ENCODE measurements at places on chromosomes 16 and 17.
A peak's percentile ranks its signal among the peaks of the same experiment; 100 is the strongest.

- DNase-seq = no peak
Measured at GRCh38 chr17:39223907-39224777, 1.6 kb downstream of the STAC2 start.

- no peak for DNase-seq
Measured at GRCh38 chr16:24188751-24189318, 67.3 kb upstream of the CACNG3 start.

DNA sequence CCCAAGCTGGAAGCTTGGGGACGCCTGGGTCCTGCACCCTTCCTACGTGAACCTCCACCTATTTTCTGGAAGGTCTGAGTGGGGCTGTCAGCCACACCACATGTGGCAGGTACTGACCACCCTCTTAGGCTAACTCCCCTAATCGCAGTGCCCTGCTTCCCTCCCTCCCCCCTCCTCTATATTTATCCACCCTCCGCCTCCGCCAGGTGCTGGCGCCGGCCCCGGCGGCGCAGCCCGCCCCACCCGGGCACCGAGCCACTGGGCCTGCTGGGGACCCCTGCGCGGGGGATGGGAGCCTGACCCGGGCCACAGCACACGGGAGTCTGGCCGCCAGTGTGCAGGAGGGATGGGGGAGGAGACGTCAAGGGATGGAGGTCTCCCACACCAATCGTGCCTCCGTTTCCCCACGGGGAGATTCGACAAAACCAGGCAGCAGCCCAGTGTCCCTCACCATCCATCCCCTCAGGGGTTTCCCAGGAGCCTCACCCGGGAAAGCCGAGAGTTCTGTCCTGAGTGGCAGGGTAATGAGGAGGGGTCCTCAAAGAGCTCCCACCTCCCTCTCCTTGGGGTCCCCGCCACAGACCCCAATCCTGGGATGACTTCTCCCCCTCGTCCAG, 1.3 kb downstream of the PLEKHH3 start:
- DNase-seq = no peak

- no peak for DNase-seq
Measured at GRCh38 chr16:83955218-83956130, 2.4 kb downstream of the OSGIN1 start.

DNA sequence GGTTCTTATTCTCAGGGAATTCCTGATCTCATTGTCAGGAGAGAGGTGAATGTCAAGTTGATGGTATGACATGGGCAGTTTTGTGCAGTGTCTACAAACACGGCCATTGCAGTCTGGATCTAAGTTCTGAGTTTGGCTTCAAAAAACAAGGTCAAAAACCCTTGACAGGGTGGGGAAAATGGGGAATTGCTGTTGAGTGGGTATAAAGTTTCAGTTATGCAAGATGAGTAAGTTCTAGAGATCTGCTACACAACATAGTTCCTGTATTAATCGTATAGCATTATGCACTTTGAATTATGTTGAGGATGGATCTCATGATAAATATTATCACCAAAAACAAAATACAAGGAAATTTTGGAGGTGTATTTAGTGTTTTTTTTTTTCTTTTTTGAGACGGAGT, 36.6 kb upstream of the CARMIL2 start:
- no peak for DNase-seq

DNA sequence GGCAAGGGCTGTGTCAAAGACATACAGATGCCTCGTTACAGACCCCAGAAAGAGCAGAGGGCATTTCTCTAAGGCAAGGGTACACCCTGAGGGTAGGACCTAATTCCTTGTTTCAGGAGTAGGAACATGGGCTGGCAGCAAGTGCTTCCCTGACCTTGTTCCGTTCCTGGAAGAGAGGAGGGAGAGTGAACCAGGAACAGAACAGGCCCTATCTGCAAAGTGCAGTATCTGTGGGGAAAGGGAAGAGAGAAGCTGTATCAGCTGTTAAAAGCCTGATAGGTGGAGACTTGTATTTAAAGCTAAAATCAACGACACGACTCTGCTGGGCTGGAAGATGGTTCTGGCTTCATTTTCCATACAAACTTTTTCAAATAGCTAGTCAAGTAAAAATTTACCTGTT, 26.1 kb upstream of the FASN start:
- no peak for DNase-seq

- no peak for DNase-seq
Measured at GRCh38 chr16:67259705-67260104, 10.9 kb downstream of the SLC9A5 start.

- DNase-seq = no peak
Measured at GRCh38 chr16:4700997-4701743, 7.8 kb downstream of the NUDT16L1 start.

DNA sequence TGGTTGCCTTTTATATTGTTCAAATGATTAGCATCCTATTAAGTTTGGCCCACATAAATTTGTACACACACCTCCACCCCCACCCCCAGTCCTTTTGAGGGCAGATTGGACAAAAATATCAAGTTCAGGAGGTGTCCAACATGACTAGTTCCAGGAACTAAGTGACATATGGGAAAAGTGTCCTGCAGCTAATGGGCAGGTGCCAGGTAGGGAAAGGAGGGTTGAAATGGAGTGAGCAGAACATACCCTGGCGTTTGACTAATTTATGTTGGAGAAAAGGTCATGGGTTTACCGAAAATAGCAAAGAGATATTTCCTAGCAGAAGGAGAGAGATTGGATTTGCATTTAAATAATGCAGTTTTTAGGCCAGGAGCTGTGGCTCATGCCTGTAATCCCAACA, 4.9 kb downstream of the KCTD2 start:
- DNase-seq = no peak

GRCh38 chr17:17370711-17371110, 67.5 kb downstream of the NT5M start:
- no peak for DNase-seq

- DNase-seq = no peak
Measured at GRCh38 chr17:7235693-7236665, 1.7 kb upstream of the DVL2 start.

GRCh38 chr16:283033-283805, at the start of gene PDIA2:
Gene PDIA2 (plus strand): TSS chr16:283164. CDS start chr16:283170, 6 bp downstream.
- no peak for DNase-seq

DNA sequence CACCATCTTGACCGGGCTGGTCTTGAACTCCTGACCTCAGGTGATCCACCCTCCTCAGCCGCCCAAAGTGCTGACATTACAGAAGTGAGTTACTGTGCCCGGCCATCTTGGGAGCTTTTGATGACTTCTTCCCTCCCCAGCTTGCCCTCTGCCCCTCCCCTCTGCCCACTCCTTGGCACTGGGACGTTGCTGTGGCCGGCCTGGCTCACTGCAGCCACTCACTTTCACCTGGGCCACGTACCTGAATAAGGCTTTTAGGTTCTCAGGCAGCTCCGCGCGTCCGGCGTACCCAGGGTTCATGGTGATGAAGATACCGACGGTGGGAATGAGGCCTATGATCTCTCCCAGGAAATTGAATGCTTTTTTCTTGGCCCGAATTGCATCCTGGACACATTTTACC, 81.6 kb downstream of the DNAH17 start:
- no peak for DNase-seq

DNA sequence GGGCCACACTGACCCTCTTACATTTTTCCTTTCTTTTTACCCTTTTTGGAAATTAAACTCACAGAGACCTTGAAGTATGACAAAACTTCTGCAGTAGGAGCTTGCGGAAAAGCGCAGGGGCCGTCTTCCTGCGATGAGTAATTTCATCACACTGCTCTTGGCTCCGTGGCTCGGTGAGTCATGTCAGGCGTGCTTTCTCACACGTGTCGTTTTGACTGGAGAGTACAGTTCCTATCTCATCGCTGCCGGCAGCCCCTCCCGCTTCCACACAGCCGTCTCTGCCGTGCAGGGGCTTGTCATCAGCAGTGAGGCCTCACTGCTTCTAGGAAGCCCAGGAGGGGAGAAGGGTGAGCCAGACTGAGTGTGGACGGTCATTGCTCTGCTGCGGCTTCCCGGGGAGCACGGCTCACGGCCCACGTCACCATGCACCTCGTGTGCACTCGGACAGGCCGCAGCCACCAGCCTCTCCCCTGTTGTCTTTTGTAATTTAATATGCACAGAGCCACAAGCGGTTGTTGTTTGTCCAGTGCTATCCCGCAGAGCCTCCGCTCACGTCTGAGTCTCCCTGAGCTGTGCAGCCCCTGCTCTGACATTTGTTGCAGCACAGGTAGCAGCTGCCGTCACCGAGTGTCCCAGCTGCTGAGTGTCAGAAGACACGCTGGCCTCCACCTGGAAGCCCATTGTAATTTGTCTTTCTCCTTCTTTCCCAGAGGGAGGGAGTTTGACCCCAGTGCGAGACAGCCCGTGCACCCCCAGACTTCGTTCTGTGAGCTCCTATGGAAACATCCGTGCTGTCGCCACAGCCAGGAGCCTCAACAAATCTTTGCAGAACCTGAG, 99.4 kb upstream of the CHMP6 start:
- DNase-seq = no peak

GRCh38 chr17:51740531-51740930, 418.0 kb downstream of the CA10 start:
- DNase-seq = no peak

- peak; percentile 22 for DNase-seq
Measured at GRCh38 chr16:3431779-3432219, 11.5 kb downstream of the ZNF597 start.

GRCh38 chr16:59684911-59685310, 950.8 kb upstream of the GOT2 start:
- DNase-seq = no peak

- no peak for DNase-seq
Measured at GRCh38 chr17:31448467-31449077, 57.1 kb downstream of the RAB11FIP4 start.

DNA sequence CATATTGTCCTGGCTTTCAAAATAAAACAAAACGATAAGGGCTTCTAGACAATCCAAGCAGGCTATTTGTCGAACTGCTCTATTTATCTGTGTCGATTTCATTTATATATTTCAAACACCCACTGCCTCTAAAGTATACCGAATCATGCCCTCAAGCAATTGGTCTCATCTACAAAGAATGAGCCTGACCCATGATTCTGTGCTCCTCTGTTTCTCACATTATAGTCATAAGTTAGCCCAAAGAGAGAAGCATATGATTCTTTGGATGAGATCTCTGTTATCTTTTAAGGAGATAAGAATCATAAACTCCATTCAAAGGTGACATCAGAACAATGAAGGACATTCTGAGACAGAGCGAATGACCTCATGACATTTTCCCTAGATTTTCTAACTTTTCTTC, 191.1 kb downstream of the MAP2K6 start:
- no peak for DNase-seq

DNA sequence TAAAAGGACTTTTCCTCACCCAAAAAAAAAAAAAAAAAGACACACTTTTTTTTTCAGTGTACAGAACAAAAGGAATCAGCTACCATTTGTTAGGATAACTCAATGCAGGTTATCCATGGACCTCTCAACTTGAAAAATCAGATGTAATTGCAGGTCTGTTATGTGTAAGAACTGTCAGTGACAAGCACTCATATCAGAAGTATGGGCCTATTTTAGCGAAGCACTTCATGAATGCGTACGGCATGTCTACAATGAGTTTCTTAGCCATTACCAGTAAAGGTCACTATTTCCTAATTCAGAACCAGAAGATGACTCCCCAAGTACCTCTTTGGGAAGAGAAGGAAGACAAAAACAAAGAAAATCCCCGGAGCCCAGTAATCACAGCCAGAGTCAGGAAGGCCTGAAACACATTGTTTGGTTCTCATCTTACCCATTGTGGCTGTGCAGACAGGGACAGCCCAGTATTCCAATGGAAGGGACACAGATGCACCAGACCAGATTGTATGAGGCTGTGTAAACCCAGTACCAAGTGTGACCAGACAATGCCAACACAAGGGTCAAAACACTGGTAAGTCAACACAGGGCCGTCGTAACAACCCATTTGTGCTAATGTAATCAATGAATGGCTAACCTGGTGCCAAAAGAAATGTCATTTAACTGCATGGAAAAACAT, 188.0 kb downstream of the PMP22 start:
- no peak for DNase-seq

GRCh38 chr17:57557416-57557815, 187.7 kb downstream of the CCDC182 start:
- no peak for DNase-seq

DNA sequence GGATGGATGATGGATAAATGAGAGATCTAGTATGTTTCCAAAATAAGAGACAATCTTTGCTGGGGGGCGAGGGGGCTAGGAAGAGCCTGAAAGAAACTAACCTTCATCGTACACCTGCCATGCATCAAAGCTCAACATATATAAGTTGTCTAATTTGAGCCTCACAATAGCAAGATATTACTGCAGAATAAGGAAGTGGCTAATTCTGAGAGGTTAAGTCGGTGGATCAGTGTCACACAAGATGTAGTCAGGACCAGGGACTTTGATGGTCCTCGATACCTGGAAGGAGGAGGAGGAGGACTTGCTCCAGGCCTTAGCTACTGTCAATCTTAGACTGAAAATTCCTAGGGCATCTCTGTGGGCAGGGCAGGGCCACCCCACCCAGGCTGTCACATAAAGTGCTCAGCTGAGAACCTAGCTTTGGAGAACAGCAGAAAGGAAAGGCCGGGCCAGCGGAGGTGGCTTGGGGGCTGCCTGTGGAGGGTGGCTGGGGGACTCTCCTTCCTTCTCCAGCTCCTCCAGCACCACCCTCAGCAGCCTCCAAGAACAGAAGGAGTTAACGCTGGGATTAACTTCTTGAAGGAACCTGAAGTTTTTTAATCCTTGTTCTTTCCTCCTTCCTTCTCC, 460 bp upstream of the SLC13A2 start:
- no peak for DNase-seq

DNA sequence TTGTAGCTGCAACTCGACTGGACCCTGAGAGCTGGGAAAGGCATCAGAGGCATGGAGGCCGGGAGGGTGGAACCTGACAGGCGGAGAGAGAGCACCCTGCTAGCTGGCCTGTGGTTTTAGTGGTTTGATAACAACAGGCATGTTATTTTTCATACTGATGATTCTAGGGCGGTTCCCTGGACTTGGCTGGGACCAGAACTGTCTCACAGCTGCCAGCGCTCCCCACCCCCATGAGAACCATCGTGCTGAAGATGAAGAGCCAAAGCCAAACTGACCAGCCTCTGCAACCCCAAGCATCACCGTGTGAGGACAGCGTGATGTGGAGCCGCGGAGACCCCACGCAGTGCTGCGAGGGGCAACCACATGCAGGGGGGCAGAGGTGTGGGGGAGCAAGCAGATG, 28.5 kb downstream of the MXRA7 start:
- no peak for DNase-seq

DNA sequence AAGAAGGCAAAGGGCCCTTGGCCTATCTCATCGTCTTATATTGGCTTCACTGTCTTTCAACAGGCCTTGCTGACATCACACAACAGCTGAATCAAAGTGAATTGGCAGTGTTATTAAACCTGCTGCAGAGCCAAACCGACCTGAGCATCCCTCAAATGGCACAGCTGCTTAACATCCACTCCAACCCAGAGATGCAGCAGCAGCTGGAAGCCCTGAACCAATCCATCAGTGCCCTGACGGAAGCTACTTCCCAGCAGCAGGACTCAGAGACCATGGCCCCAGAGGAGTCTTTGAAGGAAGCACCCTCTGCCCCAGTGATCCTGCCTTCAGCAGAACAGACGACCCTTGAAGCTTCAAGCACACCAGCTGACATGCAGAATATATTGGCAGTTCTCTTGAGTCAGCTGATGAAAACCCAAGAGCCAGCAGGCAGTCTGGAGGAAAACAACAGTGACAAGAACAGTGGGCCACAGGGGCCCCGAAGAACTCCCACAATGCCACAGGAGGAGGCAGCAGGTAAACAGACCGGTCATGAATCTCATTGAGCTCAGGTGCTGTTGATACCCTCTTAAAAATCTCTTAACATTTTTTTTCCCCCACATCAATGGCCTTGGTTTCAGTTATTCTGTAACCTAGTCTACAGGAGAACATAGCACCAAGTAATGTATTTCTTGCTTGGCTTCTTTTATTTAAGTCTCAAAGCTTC, 64.7 kb downstream of the CDK12 start:
- no peak for DNase-seq

GRCh38 chr16:49588026-49588425, 214.4 kb downstream of the C16orf78 start:
- DNase-seq = no peak

All from activated B cell treated with CpG ODN at 0.5 μM for 24 hours (primary cell).